ENCODE measurements at places on chromosomes 12 and 14. TPM values are rescaled to one million over a fixed set of nuclear protein-coding genes. Genes with fewer than 3 reads are reported as not detected.

DNA sequence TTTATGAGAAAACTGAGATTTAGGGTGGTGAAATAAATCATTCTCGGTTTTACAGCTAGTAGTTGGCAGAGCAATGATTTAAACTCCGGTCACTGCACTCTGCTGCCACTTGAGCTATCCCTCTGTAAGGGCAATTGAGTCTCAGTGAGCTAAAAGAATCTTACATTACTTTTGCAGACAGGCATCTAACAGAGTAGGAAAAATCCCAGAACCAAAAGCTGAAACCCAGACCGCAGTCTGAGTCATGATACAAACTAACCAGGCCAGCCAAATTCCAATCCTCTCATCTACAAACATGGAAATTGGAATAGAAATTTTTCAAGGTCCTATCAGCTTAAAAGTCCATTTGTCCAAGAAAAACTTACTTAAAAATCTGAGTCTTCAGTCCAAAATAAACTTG lies 73.7 kb downstream of the ANKS1B start:
- peak; percentile 77 for DNase-seq

GRCh38 chr14:93959239-93960107 lies 16.9 kb downstream of the ASB2 start:
- DNase-seq = peak; percentile 72

- no peak for DNase-seq
Measured at GRCh38 chr14:20630340-20631022, 11.0 kb downstream of the OR6S1 start.

The BTG1 gene
- polyA plus RNA-seq = 73.8 TPM

- DNase-seq = peak; percentile 61
Measured at GRCh38 chr12:119176267-119177055, 2.3 kb upstream of the HSPB8 start.

- no peak for DNase-seq
Measured at GRCh38 chr12:28802706-28803438, 346.2 kb upstream of the FAR2 start.

The CIROP gene
- polyA plus RNA-seq = 0.07 TPM

DNA sequence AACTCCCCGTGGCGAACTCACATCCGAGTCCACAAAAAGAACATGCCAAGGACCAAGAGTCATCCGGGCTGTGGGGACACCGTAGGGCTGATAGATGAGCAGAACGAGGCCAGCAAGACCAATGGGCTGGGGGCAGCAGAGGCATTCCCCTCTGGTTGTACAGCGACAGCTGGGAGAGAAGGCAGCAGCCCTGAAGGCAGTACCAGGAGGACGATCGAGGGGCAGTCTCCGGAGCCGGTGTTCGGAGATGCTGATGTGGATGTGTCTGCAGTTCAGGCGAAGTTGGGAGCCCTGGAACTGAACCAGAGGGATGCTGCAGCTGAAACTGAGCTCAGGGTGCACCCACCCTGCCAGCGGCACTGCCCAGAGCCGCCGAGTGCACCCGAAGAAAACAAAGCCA lies 50.7 kb downstream of the TBC1D30 start:
- DNase-seq = no peak

The EML5 gene
- 1.2 TPM for polyA plus RNA-seq

DNA sequence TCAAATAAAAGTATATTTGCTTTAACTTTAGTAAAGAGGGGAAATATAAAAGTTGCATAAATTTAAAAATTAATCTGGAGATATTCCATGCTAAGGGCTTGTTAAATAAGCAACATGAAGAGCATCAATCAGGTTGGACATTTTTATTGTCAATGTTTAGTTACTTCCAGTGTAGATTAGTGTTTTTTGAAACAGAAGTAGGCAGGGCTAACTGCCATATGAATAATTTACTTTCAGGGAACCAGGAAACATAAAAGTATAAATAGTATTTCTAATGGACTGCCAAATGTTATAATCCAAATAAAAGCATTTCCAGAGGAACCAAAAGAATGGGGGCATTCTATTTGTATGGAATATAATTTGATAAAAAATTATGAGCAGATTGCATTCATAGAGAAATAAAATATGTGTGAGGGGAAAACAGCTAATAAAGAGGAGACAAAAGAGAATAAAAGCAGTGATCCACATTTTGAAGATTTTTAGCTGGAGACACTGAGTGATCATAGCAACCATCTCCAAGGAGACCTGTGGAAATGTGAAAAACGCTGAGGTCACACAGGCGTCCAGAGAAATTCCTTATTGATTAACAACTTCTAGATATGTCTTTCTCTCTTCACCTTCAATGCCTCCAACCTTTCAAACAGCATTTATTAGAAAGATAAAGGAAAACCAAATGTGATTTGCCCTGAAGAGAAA lies 70.8 kb downstream of the SRGAP1 start:
- DNase-seq = no peak

The SLC6A12 gene
- not detected for polyA plus RNA-seq

- no peak for DNase-seq
Measured at GRCh38 chr14:33611405-33612196, 339.3 kb downstream of the EGLN3 start.

The GPR84 gene
- polyA plus RNA-seq = not detected

- no peak for DNase-seq
Measured at GRCh38 chr14:55936691-55937090, 181.5 kb upstream of the PELI2 start.

GRCh38 chr12:29429999-29430715 lies 49.2 kb upstream of the ERGIC2 start:
- no peak for DNase-seq

The TPPP2 gene
- not detected for polyA plus RNA-seq

- no peak for DNase-seq
Measured at GRCh38 chr12:39868328-39868725, 237.6 kb downstream of the SLC2A13 start.

The KRT73 gene
- not detected for polyA plus RNA-seq

GRCh38 chr14:73937012-73937411 lies 12.9 kb downstream of the FAM161B start:
- DNase-seq = no peak

The BDKRB2 gene
- 21.3 TPM for polyA plus RNA-seq

The SAMD15 gene
- 1.4 TPM for polyA plus RNA-seq

DNA sequence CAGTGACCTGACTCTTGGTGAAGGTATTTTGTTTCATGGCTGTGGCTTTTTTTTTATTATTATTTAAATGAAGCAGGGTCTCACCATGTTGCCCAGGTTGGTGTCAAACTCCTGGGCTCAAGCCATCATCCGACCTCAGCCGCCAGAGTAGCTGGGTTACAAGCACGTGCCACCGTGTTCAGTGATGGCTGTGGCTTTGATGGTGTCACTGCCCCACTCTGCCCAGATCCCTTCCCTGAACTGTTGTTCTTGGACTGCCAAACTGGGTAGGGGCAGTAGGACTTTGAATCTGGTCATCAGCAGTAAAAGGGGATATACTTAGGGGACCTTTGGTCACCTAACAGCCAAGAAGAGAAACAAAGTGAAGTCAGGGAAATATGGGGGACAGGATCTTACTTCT lies 19.4 kb downstream of the B4GALNT3 start:
- DNase-seq = no peak

- DNase-seq = no peak
Measured at GRCh38 chr12:47875746-47876439, 28.9 kb downstream of the VDR start.

- peak; percentile 84 for DNase-seq
Measured at GRCh38 chr12:102298022-102298421, 100.4 kb upstream of the PMCH start.

DNA sequence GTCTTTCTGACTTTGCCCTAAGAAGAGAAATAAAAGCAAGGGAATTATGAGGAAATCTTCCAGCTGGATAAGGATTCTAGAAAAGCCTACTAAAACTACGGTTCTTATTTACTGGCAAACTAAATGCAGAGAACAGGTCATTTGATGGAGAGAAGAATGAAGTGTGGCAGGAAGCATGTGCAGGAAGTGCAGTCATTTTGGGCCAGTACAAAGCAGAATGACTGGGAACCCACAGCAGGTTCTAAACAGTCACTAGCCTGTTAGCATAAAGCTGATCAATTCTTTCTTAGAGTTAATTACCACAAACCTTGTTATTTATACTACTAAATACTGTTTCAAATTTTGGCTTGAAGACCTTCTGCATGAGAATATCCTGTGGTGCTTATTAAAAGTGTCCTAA lies 36.7 kb downstream of the CFAP54 start:
- no peak for DNase-seq

DNA sequence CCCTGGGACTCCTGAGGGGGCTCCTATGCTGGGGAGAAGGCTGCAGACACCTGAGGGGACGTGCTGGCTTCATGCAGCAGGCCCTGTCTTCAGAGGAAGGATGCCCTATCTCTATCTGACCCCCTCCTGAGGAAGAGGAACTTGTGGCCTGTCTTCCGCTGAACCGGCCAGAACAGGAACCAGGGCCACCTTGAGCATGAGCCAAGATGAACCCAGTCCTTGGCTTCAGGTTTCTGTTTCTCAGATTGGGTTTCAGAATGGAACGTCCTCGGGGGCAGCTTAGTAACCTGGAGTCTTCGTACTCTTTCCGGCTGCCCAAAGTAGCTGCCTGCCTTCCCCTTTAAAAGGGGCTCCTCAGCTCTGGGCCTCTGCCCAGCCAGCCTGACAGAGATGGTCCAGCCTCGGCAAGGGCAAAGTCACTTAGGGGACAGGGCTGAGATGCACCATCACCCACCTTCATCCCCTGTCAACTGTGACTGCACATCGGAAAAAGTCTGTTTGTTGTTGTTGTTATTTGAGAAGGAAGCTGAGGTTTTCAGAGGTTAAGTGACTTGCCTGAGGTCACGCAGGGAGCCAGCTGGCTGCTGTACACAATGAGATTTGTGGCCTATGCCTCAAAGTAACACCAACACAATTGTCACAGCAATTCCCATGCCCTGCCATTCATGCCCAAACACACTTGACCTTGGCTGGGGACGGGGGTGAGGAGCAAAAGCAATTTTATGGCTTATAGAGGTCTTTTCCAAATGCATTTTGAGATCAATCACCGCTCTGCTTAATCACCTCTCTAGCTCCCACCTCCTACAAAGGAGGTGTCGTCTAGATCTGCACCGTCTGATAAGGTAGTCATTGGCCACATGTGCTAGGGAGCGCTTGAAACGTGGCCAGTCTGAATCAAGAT lies 13.4 kb downstream of the ASB2 start:
- DNase-seq = no peak

Measured in BJ (cell line).